Left ventricle myocardium inferior (tissue), 1 donor: ENCODE measurements at places on chromosomes 2 and 18.

GRCh38 chr18:834082-834720, 22.2 kb upstream of the YES1 start:
- no peak for DNase-seq

DNA sequence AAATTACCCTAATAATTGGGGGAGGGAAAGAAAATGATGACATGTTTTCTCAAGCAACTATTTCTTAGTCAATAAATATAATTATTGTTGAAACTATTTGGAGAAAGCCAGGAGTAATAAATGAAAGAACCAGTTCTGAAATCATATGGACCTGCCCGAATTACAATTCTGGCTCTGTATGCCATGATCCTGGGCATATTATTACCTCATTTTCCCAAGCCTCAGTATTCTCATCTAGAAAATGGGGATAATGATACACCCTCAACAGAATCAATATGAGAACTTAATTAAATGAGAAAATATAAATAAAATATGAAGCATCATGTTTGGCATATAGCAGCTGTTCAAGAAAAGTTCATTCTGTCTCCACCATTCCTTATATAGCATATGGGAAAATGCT, 22.9 kb downstream of the ARHGEF33 start:
- no peak for DNase-seq

DNA sequence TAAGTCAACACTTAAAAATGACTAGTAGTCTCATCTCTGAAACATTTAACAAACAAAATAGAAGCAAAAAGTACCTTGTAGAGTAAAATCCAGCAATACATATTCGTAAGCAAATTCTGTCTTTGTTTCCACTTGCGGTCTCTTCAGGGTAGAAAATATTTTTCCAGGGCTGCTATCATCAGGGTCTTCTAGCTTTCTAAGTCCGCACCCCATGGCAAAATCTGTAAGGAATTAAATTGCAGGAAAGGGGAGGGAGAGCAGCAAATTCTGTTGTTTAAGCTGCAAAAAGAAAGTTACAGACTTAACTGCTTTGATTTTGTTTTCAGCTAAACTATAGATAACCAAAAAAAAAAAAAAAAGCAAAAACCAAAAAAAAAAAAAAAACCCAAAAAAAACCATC, at the start of gene RFTN2:
Gene RFTN2, minus strand, starts transcription at position 342 of the 400 bp plus-strand sequence. Its CDS starts 129 bp downstream, at position 213.
- DNase-seq = no peak

DNA sequence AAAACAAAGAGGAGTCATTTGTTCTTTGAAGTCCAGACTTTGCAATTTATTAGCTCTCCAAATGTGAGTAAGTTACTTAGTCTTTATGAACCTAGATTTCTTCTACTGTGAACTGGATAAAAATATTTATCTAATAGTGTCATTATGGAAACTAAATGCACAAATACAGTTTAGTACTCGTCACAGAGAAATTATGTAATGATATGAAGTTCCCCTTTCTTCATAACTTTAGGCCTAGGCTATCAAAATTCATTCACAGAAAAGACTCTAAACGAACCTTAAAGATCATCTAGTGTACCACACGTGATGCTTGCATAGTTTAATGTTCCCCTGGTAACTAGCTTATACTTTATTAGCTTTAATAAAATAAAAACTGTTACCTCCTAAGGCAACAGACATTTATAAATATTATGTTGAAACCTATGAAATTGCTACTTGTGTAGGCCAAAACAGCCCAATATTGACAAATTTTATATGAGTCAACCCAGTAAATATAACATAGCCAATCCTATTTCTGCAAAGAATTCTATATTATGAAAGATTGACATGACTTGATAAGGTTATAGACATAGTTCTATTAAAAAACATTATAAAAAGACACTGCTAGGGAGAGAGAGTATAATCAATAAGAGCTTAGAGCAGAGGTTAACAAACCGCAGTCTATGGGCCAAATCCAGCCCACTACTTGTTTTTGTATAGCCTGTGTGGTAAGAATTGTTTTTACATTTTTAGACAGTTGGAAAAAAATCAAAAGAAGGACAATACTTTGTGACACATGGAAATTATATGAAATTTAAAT, 44.9 kb upstream of the ITPRID2 start:
- DNase-seq = no peak

- no peak for DNase-seq
These were observed 43.7 kb upstream of the TANK start for GRCh38 chr2:161116509-161116908.

DNA sequence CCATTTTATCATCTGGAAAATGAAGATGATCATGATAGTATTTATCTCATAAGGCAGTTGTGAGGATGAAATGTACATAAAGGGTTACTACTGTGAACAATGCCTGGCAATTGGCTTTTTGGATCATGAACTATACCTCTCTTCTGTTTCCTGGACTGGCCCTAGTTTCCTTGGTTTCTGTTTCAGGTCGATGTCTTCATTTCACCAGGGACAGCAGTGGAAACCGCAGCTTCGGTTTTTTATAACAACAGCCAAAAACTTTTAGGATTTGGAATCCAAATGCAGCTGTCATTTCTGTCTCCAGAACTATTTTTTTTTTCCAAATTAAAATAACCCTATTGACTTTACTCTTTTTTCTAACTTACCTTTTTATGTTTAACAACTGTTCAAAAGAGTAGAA, 425.1 kb downstream of the RND3 start:
- no peak for DNase-seq

- DNase-seq = no peak
These were observed 17.9 kb downstream of the CYP26B1 start for GRCh38 chr2:72129681-72130340.
